ENCODE measurements at places on chromosomes 11 and 22.
A peak's percentile ranks its signal among the peaks of the same experiment; 100 is the strongest.

DNA sequence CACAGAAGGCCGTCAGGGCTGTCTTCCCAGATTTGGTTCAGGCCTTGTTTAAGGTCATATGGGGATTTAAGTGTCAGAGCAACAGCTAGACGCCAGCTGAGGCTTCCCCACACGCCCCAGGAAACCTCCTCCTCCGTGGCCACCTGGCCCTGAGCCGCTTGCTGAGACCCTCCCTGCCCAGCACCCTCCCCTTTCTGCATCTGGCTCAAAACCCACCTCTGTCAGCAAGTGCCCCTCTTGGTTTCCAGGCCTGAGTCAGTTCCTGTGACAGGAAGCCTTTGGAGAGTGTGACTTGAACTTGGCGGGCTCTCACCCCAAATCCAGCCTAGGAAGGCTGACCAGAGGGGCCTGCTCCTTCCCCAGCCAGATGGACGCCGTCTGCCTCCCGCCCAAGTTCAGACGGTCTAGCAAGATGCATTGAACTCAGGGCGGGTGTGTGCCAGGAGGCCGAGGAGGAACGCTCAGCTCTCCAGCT, 561 bp downstream of the FXYD2 start:
- DNase-seq = no peak

DNA sequence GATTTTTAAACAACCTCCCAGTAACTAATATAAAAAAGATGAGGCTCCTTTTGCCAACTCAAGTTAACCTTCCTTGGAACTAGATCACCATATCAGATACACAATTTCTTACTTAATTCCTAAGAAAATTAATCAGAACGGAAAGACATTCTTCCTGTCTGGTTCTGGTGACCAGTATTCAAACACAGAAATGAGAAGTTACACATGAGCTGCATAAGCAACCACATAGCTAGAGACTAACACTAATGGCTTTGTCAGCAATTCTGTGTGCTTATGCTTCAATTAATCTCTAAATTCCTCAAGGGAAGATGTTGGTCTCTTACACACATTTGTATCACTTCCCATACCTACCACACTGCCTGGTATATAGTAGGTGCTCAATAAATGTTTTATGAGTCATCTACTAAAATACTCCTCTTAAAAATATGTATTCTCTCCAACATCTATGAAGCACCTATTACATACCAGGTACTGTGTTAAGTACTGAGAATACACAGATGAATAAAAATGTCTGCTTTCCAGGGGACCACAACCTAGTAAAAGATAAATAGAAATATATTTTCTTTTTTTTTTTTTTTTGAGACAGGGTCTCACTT, 54.5 kb downstream of the GAB2 start:
- no peak for DNase-seq

DNA sequence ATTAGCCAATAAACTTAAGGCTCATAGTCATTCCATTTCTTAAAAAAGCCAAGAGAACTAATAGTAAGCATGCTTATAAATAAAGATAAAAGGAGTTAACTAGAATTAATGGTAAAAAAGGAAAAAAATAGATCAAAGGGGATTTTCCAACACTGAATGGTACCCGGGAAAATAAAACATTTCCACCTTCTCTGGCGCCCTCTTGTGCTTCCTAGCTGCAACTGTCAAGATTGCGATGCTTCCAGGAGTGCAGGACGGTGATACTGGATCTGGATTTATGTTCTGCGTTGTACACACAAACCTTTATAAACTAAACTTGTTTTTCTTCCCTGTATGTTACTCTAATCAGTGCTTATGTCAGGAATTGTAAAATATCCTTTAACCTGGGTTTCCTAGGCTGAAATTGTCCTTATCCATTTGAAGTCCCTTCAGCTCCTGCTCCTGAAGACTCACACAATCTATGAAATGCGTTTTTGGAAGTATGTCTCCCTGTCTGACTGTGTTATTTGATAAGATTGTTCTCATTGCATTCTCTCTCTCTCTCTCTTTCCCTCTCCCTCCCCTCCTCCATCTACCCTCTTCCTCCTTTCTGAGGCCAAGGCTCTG, 9.6 kb upstream of the HTATIP2 start:
- peak; percentile 31 for DNase-seq

DNA sequence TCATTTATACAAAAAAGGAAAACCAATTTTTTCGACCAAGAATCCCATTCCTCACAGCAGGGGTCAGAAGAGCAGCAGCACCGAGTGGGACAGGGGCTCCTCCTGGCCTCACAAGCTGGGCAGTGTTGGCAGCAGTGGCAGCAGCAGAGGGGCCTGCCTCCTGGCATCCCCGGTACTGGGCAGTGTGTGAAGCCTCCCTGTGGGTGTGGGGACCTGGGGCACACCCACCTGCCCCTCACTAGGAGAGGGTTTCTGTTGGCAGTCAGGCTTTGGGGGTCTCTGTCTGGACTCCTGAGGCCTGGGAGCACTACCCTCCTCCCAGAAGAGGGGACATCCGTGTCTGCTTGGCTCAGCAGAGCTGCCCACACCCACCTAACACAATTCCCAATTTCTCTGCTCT, 67.8 kb downstream of the NECTIN1 start:
- no peak for DNase-seq

- no peak for DNase-seq
These were observed 102.4 kb upstream of the THY1 start for GRCh38 chr11:119525180-119525866.

DNA sequence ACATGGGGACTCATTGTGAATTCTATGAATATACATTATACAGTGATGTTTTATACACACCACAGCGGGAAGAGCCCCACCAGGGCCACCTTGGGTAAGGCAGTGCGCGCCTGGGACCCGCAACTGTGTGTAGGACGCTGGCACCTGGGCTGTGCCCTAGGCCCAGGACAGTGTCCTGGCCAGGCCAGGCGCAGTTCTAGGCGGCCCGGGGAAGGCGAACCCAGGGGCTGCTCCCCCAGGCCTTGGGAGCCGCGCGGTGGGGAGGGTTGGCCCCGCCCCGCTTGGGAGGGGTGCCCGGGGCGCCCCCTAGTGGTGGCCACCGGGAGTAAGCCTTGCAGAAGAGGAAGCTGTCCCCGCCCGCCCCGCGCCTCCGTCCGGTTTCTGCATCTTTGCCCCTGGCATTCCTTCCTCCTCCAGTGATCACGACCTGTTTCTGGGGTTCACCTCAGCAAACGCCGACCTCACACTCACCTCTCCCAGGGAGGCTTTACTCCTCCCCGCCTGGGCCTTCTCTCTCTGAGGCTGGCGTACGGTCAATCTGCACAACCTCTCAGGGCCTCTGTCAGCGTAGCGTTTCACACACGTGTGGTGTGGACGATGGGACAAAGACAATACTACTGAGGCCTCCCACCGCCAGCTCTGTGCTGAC, 9.5 kb upstream of the EHD1 start:
- peak; percentile 59 for DNase-seq

DNA sequence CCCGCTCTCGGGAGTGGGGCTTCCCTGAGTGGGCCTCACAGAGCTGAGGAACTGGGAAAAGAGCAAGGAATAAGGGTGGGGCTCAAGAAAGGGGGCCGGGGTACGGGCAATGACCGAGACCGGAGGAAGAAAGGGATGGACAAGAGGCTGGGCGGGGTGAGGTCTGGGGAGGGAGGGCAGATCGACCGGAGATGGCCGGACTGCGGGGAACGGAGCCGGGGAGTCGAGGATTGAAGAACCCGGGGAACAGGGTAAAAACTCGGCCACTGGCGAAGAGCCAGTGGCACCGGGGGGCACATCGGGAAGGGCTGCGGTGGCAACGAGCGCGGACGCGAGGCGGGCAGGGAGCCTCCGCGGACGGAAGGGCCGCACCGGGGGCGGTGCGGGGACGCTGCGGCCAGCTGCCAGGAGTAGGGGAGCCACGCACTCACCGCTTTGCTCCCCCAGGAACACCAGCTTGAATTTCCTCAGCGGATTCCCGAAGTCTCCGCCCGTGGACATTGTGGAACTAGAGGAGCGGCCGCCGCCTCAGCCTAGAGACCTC, 667 bp downstream of the RAB6A start:
- no peak for DNase-seq

- DNase-seq = no peak
These were observed at the start of gene INS for GRCh38 chr11:2160736-2161259. Gene INS (minus strand): TSS chr11:2161209. CDS start chr11:2160971, 238 bp downstream.
